H9 (cell line): ENCODE measurements at places on chromosomes 6 and 20. TPM values are rescaled to one million over a fixed set of nuclear protein-coding genes. Genes with fewer than 3 reads are reported as not detected.

- no peak for DNase-seq
- H3K4me1 ChIP-seq, result no peaks in the 10 kb centered on the region
- H3K27me3 ChIP-seq, result no peaks in the 10 kb centered on the region
- no peak overlapping the region for H3K27ac ChIP-seq
Measured at GRCh38 chr6:53481323-53481722, 63.6 kb downstream of the GCLC start.

DNA sequence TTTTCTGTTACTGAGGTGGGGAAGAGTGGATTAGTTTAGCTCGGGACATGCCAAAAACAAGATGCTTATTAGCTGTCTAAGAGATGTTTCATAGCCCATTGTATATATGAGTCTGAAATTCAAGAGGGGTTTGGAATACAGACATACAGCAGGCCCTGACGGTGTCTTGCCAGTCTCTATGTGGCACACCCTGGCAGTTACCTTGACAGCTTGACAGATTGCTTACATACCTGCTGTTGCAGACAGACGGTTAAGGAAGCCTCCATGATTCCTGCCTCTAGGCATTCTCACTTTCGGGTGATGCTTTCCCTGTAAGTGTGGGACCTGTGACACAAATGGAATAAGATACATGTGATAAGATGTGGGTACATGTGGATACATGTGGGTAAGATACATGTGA lies 95.0 kb downstream of the QRSL1 start:
- H3K27me3 ChIP-seq, result no peaks in the 10 kb centered on the region
- no peak overlapping the region for H3K27ac ChIP-seq
- H3K4me3 ChIP-seq, result no peak overlapping the region
- no peaks in the 10 kb centered on the region for H3K4me1 ChIP-seq

- no peak overlapping the region for H3K4me3 ChIP-seq
- H3K36me3 ChIP-seq, result no peaks in the 10 kb centered on the region
- H3K4me1 ChIP-seq, result no peaks in the 10 kb centered on the region
- H3K27me3 ChIP-seq, result no peaks in the 10 kb centered on the region
- no peak overlapping the region for H3K27ac ChIP-seq
Measured at GRCh38 chr6:33171016-33171879, 21.0 kb downstream of the COL11A2 start.

- H3K36me3 ChIP-seq, result no peaks in the 10 kb centered on the region
- H3K4me3 ChIP-seq, result no peak overlapping the region
- no peak overlapping the region for H3K27ac ChIP-seq
- H3K4me1 ChIP-seq, result peaks cover 3% of the 10 kb centered on the region; the same call in 1 of the 2 replicates
Measured at GRCh38 chr6:37019065-37019450, 13.6 kb downstream of the FGD2 start.

DNA sequence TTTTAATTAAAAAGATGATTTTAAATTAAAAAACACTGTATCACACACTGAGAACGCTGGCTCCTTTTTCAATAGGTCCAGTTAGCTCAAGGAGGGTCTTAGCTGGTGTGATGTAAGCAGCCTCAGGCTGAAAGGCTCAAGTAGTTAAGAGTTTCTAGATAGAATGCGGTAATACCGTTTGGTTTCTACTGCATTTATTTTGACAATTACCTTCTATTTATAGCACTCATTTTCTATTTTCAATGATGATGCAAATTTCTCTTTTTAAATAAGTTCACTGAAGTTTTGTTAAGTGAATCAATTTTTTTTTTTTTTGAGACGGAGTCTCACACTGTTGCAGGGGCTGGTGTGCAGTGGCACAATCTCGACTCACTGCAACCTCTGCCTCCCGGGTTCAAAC lies 87.1 kb downstream of the PREX1 start:
- no peaks in the 10 kb centered on the region for H3K4me1 ChIP-seq
- H3K36me3 ChIP-seq, result no peaks in the 10 kb centered on the region
- no peak overlapping the region for H3K4me3 ChIP-seq

GRCh38 chr6:2162079-2162445 lies 83.3 kb downstream of the GMDS start:
- H3K36me3 ChIP-seq, result peaks cover 8% of the 10 kb centered on the region
- peaks cover 3% of the 10 kb centered on the region; the same call in 1 of the 2 replicates for H3K4me1 ChIP-seq
- H3K4me3 ChIP-seq, result no peak overlapping the region
- no peaks in the 10 kb centered on the region for H3K27me3 ChIP-seq
- no peak for DNase-seq

- DNase-seq, result no peak
- H3K4me1 ChIP-seq, result no peaks in the 10 kb centered on the region
- peak overlapping the region; percentile 96 for H3K4me3 ChIP-seq
- H3K27me3 ChIP-seq, result no peaks in the 10 kb centered on the region
- peaks cover 2% of the 10 kb centered on the region; the same call in 1 of the 2 replicates for H3K36me3 ChIP-seq
- H3K27ac ChIP-seq, result no peak overlapping the region
Measured at GRCh38 chr20:13638162-13638495, 603 bp downstream of the TASP1 start.

- H3K27ac ChIP-seq, result no peak overlapping the region
- H3K4me3 ChIP-seq, result no peak overlapping the region
- no peak for DNase-seq
- no peaks in the 10 kb centered on the region for H3K36me3 ChIP-seq
- no peaks in the 10 kb centered on the region for H3K4me1 ChIP-seq
Measured at GRCh38 chr6:32867022-32867477, 13.1 kb downstream of the PSMB9 start.

DNA sequence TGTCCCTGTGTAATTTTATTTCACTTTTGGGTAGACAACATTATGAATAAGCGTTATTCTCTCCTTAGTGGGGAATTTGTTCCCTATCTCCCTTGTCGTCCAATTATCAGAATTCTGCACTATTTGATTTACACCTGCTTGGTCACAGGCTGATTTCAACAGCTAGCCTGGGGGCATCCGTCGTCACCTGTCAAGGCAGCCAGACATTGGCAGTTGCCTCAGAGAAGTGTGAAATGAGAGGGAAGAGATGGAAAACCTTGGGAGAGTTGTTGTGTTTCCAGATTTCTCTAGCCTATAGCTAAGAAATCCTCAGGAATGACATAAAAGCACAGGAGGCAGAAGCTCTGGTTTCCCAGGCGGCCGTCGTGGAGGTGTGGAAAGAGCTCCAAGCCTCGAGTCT lies 891 bp upstream of the GHRH start:
- H3K4me1 ChIP-seq, result no peaks in the 10 kb centered on the region; the same call in 1 of the 2 replicates
- no peak overlapping the region for H3K4me3 ChIP-seq
- H3K27ac ChIP-seq, result no peak overlapping the region
- no peaks in the 10 kb centered on the region for H3K36me3 ChIP-seq

- H3K36me3 ChIP-seq, result no peaks in the 10 kb centered on the region
- no peaks in the 10 kb centered on the region for H3K27me3 ChIP-seq
- DNase-seq, result no peak
- H3K4me1 ChIP-seq, result no peaks in the 10 kb centered on the region
- H3K27ac ChIP-seq, result no peak overlapping the region
Measured at GRCh38 chr6:53790886-53791285, 3.9 kb upstream of the LRRC1 start.

DNA sequence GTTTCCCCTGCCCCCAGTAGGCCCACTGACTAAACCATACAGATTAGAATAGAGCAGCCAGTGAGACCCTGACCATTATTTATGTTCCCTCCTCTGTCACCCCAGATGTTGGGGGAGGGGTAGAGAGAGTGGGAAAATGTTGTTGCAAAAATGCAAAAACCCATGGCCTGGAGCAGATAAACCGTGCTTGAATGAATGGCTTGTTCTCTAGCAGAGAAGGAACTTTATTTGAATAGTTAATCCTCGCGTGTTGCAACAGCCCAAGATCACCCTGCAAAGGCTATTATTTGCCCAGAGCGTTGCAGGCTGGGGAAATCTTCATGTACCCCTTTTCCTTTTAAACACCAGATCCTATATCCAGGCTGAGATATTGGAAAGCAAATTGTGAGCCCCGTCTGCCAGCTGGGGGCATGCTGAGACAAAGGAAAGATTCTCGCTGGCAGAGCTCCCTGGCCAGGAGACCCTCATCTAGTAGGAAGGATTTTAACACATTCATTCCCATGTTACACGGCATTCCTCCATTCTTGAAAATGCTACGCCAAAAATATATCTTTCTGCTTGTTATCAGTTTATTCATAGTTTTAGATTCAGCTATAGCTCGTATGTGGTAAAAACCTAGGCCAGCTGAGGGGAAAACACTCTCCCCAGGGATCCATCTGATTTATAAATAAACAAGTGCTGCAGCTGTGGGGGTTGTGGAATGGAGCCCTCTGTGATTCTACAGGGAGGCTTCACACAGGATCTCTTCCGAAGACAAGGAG lies 53.0 kb downstream of the LINC00237 start:
- peaks cover 5% of the 10 kb centered on the region; the same call in 1 of the 2 replicates for H3K4me1 ChIP-seq
- DNase-seq, result no peak
- H3K27me3 ChIP-seq, result no peaks in the 10 kb centered on the region
- peak overlapping the region; percentile 6; the same call in 1 of the 2 replicates for H3K4me3 ChIP-seq
- no peak overlapping the region for H3K27ac ChIP-seq

- no peak for DNase-seq
- H3K4me1 ChIP-seq, result peaks cover 4% of the 10 kb centered on the region; the same call in 1 of the 2 replicates
- H3K4me3 ChIP-seq, result no peak overlapping the region
- H3K27ac ChIP-seq, result no peak overlapping the region
Measured at GRCh38 chr20:46195264-46196036, 77.3 kb downstream of the CD40 start.

DNA sequence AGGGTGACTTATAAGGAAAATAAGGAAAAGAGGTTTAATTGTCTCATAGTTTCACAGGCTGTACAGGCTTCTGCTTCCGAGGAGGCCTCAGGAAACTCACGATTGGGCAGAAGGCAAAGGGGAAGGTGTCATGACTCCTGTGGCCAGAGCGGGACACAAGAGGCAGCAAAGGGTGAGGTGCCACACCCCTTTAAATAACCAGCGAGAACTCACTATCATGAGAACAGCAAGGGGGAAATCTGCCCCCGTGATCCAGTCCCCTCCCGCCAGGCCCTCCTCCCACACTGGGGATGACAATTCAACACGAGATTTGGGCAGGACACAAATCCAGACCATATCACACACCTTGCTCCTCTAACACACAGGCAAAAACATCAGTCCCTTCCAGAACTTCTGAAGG lies 254.0 kb downstream of the DLL1 start:
- peaks cover 3% of the 10 kb centered on the region; the same call in 1 of the 2 replicates for H3K4me1 ChIP-seq
- H3K36me3 ChIP-seq, result peaks cover 5% of the 10 kb centered on the region
- no peak overlapping the region; the same call in 2 of the 3 replicates for H3K4me3 ChIP-seq

DNA sequence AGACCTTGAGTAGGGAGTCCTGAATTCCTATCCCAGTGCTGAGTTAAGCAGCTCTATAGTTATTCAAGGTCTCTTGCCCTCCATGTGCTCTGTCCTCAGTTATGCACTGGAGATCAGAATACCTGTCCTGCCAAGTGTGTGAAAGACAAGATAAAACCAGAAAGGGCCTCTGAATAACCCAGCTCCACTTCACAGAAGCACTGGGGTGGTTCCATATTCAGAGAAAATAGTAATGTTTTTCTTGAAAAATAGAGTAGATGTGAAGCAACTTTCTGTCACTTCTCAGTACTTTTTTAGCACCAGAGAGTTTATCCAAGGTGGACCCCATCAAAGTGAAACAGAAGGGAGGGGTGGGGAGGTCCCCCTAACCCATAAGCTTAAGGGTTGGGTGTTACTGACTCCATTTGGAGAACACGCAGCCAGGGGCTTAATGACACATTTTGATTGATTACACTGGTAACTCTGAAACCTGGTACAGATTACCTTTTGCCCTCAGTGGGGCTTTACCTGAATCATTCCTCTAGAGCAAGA lies 509.8 kb upstream of the JARID2 start:
- H3K27ac ChIP-seq, result no peak overlapping the region
- peaks cover 3% of the 10 kb centered on the region; the same call in 2 of the 3 replicates for H3K36me3 ChIP-seq
- H3K27me3 ChIP-seq, result no peaks in the 10 kb centered on the region

DNA sequence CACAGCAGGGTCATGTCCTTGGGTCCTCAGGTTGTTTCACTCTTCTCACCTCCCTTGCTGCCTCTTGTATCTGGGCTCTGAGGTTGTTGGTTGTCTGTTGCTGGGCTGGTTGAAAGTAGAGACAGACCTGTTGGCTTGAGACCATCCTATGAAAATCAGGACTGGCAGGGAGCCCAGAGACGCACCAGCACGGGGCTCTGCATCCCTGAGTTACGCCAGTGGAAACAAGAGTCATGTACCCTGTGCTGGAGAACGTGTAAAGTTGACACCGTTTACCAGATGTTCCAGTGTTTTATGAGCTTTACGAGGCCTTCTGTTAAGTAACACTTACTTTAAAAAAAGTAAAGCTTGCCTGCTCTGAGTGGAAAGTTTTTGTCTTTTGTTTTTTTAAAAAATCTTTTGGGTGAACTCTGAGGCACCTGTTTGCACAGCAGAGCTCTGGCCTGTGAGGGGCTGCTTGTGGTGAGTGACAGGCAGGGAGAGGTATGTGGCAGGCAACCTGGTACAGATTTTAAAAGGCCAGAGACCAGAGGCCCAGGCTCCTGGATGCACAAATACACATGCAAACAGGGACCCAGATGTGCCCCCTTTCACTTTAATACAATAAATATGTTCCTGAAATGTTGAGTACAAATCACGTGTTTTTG lies 260.0 kb upstream of the SUPT3H start:
- no peak overlapping the region for H3K27ac ChIP-seq
- DNase-seq, result no peak
- H3K27me3 ChIP-seq, result no peaks in the 10 kb centered on the region
- no peak overlapping the region for H3K4me3 ChIP-seq
- no peaks in the 10 kb centered on the region for H3K4me1 ChIP-seq

PSORS1C1 gene
- total RNA-seq, result 0.48 TPM in 2 replicates

THBS2 gene
- total RNA-seq, result 14.7 and 15.5 TPM in 2 replicates

TULP1 gene
- total RNA-seq, result 0.29 TPM in 1 of 2 replicates, not detected in the other

FABP7 gene
- total RNA-seq, result 3.3 and 3.9 TPM in 2 replicates

CCN6 gene
- total RNA-seq, result not detected in 2 replicates
